ENCODE measurements at places on chromosomes 5 and 9. TPM values are rescaled to one million over a fixed set of nuclear protein-coding genes. Genes with fewer than 3 reads are reported as not detected.

The OR1Q1 gene
- not detected for polyA plus RNA-seq

The MEIKIN gene
- polyA plus RNA-seq = not detected

The FRRS1L gene
- polyA plus RNA-seq = 0.06 TPM

The TAF11L13 gene
- polyA plus RNA-seq = not detected

The TAF11L10 gene
- not detected for polyA plus RNA-seq

The LRRC19 gene
- 17.6 TPM for polyA plus RNA-seq

The BAAT gene
- 0.15 TPM for polyA plus RNA-seq

The KIF24 gene
- polyA plus RNA-seq = 0.58 TPM

The SMIM3 gene
- polyA plus RNA-seq = 23.0 TPM

The PRXL2C gene
- 6.4 TPM for polyA plus RNA-seq

The CAMK4 gene
- 0.37 TPM for polyA plus RNA-seq

The CTNND2 gene
- 0.15 TPM for polyA plus RNA-seq

The CCL28 gene
- polyA plus RNA-seq = 2.3 TPM

The SH2D3C gene
- 13.7 TPM for polyA plus RNA-seq

The PLPP7 gene
- polyA plus RNA-seq = 5.5 TPM

The IL4 gene
- polyA plus RNA-seq = not detected

The SHC3 gene
- 0.95 TPM for polyA plus RNA-seq

The SPATA31A5 gene
- not detected for polyA plus RNA-seq

The STK32A gene
- 7.8 TPM for polyA plus RNA-seq

The SAXO1 gene
- polyA plus RNA-seq = not detected

The PTPN3 gene
- 33.7 TPM for polyA plus RNA-seq

The SPINK13 gene
- 0.43 TPM for polyA plus RNA-seq

The GARNL3 gene
- polyA plus RNA-seq = 2.6 TPM

The TNFSF8 gene
- 0.43 TPM for polyA plus RNA-seq

The NFIL3 gene
- polyA plus RNA-seq = 16.7 TPM

The SLIT3 gene
- 14.5 TPM for polyA plus RNA-seq

The DELE1 gene
- 67.7 TPM for polyA plus RNA-seq

The TSC1 gene
- 13.1 TPM for polyA plus RNA-seq

The TPPP gene
- 5.8 TPM for polyA plus RNA-seq

The GFPT2 gene
- 2.7 TPM for polyA plus RNA-seq

The C7 gene
- 158 TPM for polyA plus RNA-seq

The RASEF gene
- 2.2 TPM for polyA plus RNA-seq

The HARS2 gene
- polyA plus RNA-seq = 26.7 TPM

The CHMP5 gene
- 100 TPM for polyA plus RNA-seq

The DDX46 gene
- 11.3 TPM for polyA plus RNA-seq

The TEK gene
- 16.1 TPM for polyA plus RNA-seq

The PIP5K1B gene
- polyA plus RNA-seq = 9.4 TPM

The SCGB3A2 gene
- polyA plus RNA-seq = not detected

The STPG3 gene
- polyA plus RNA-seq = not detected

The TMEFF1 gene
- not detected for polyA plus RNA-seq

The FAM200C gene
- 5.3 TPM for polyA plus RNA-seq

The RNF20 gene
- polyA plus RNA-seq = 15.8 TPM

The PCDHGB2 gene
- polyA plus RNA-seq = not detected

The FAT2 gene
- 0.37 TPM for polyA plus RNA-seq

The PTGES2 gene
- polyA plus RNA-seq = 117 TPM

The FOXD4 gene
- 0.43 TPM for polyA plus RNA-seq

The ZFP62 gene
- 16.2 TPM for polyA plus RNA-seq

The IFNA2 gene
- polyA plus RNA-seq = not detected

The KLHL3 gene
- 8.6 TPM for polyA plus RNA-seq

The RANBP3L gene
- polyA plus RNA-seq = 8.7 TPM

The NDFIP1 gene
- polyA plus RNA-seq = 92.8 TPM
